Activated CD4-positive, alpha-beta T cell treated with anti-CD3 and anti-CD28 coated beads, Interleukin-2, amount 50 U/mL, for 24 hours (primary cell): ENCODE measurements at places on chromosomes 2 and 18.

DNA sequence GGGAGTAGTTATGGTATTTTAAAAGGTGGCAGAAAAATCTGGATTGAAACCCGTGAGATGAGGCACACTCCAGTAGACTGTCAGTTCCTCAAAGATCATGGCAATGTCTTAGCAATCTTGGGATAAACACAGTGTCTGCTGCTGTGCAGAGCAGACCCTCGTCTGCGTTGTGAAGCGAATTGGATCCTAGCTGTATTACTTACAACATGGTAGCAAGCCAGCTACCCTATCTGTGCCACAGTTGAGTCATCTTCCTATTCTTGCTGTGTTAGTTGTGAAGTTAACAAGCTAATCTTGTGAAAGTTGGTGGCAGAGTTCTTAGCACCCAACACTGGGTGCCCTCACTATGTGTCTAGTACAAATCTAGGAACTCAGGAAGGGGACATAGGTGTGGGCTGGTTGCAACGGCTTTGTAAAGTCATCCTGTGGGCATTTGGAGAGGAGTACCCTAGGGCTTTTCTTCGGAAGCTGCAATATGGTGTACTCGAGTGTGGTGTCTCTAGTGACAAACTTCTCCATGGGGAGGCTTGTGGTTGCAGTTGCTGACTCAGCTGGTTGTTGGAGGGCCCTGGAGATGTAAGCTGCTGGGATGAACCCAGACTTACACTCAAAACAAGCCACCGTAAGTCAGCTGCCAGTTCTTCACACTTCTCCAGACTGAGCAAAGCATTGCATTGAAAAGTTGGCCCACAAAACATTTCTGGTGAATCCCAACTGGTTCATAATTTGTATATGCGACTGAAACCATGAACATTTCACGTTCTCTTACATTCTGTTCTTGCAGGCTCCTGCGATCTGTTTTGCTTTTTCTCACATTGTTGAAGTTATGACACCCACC lies 61.5 kb downstream of the ADCYAP1 start:
- DNase-seq: no peak

GRCh38 chr2:112831513-112831845 lies 5.1 kb downstream of the IL1B start:
- no peak for DNase-seq

DNA sequence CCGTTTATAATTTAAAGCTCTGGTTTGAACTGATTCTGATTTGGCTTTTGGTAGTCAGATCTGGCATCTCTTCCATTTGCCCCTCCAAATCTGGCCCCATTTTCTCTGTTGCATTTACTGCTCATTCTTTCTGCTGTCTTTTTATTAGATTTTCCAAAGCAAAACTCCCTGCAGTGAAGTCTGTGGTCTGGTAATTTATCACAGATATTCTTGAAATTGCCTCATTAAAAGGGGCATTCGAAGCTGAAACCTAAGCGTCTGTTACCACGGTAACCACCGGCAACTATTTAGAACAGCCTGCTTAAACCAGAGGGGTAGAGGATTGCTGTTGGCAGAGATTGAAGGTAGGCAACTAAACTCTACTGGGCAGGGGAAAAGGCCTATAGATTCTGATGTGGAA lies 111.5 kb upstream of the UPP2 start:
- DNase-seq: no peak

DNA sequence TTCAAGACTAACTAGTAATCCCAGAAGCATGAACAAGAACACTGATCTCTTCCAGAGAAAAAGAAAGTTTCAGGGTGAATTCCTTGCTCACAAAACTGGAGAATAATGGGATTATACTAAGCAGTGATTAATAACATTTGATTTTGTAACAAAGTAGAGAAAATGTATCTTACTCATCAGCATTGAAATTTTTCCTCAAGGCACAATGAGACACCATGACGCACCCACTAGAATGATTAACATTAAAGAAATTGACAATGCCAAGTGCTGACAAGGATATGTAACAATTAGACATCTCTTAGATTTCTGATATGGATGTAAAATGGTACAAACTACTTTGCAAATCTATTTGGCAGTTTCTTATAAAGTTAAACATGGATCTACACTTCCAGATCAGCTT lies 101.1 kb upstream of the EPHA4 start:
- no peak for DNase-seq

- no peak for DNase-seq
Measured at GRCh38 chr2:223688094-223688835, 86.1 kb upstream of the SCG2 start.

GRCh38 chr2:36634981-36635597 lies 37.1 kb upstream of the FEZ2 start:
- no peak for DNase-seq

GRCh38 chr18:9711361-9712129 lies 3.4 kb downstream of the RAB31 start:
- no peak for DNase-seq

- no peak for DNase-seq
Measured at GRCh38 chr2:182622231-182622630, 93.8 kb upstream of the DNAJC10 start.

GRCh38 chr2:183868707-183869106 lies 729.6 kb upstream of the ZNF804A start:
- no peak for DNase-seq

DNA sequence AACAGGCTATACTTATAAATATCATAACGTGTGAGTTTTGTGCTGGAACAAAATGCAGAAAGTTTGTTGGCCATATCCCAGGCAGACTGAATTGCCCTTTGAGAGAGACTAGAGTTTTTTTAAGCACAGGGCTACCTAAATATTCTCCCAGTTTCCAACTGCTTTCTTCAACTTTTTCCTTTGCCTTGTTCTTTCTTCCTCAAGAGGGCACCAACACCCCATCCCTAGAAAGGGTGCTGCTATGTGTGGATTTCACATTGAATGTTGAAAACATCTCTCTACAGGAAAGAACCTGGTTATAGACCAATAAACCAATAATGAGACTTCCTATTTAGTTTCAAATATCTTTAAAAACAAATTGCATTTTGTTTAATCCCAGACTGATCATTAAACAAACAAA lies 87.9 kb downstream of the ICOS start:
- DNase-seq: no peak
